ENCODE measurements at places on chromosomes 2 and 18. TPM values are rescaled to one million over a fixed set of nuclear protein-coding genes. Genes with fewer than 3 reads are reported as not detected.
A peak's percentile ranks its signal among the peaks of the same experiment; 100 is the strongest.

GRCh38 chr2:38850045-38850444 is 25.7 kb downstream of the DHX57 start:
- DNase-seq, result no peak

- DNase-seq, result peak; percentile 19
Measured at GRCh38 chr2:219433666-219434467, 776 bp upstream of the SPEG start.

GRCh38 chr18:62374410-62374965 is 49.4 kb downstream of the TNFRSF11A start:
- no peak for DNase-seq

The ABCB11 gene
- total RNA-seq, result not detected

DNA sequence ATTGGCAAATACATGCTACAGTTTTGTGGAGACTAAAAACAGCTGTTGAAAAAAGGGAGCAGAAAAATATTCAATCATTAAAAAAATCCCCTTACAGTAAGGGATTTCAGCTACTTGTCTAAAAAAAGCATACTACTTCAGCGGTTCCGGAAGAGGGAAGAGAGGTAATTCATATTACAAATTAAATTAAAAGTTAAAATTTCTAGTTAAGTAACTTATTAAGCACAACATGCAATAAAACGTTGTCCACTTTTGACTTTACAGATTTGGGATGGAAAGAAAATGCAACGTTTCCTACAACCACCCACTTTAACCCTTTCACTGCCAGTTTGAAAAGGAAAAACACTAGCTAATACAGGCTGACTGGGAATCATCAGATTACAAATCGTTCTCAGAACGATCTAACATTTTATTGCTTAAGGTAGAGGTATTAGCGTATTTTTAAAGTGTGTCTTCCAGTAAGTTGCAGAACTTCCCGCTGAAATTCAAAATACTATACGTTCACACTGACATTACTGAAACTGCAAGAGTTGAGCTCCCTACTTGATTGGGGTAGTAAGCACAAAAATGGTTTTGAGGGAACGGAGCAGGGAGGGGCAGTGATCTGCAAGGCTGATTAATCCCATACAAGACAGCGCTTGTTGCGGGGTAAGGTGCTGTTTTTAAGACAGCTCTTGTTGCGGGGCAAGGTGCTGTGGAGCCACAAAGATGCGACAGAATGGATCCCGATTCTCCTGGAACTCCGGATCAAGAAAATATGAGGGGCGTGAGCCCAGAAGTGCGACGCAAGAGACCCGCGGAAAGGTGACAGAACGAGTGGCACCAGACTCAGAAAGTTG is 743 bp downstream of the HADHA start:
- peak; percentile 37 for DNase-seq

The TANC1 gene
- total RNA-seq, result 49.7 TPM

DNA sequence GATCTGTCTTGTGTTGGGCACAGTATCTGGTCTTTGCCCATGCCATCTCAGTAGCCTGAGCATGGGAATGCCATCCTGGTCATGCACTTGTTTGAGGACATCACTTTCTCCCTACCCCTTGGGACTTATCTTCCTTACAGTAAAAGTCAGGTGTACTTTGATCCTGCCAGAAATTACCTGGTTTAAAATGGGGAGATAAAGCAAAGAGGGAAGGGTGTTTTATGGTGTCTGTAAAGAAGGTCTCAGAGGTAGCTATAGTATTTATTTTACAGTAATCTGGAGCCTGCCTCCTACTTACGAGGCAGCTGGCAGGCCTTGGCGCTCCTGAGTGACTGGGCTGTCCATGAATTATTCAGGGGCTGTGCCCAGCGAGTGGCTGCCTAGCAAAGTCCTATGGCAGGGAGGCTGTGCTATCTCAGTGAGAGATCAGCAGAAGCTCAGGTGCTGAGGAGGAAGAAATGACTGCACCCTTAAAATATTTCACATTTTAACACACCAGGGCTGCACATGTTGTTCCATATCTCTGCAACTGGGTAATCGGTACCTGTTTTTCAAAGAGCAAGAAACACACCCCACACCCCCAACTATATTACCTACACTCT is 93.9 kb downstream of the SPTBN1 start:
- no peak for DNase-seq

Data from dermis microvascular lymphatic vessel endothelial cell (primary cell).